ENCODE measurements at places on chromosomes 5 and 9.

DNA sequence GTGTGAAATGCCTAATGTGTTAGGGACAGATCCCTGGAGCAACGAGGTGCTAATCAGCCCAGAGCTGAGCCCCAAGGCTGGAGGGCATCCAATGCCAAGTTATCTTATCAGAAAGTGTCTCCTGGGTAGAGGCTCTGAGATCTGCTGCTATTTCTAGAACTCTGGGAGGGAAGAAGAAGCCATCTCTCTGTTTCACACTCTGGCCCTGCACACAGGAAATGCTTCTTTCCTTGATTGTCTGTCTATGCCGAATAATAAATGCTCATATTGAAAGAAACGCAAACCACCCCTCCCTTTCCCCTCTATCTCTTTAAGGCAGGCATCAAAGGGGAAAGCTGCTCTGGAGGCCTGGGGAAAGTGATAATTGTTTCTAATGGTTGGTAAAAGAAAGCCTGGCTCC, 166.7 kb downstream of the PAPPA start:
- no peak for DNase-seq

- no peak for DNase-seq
Measured at GRCh38 chr5:89095341-89095740, 212.4 kb upstream of the MEF2C start.

- no peak for DNase-seq
Measured at GRCh38 chr5:176736931-176737745, 73.2 kb upstream of the UNC5A start.

GRCh38 chr5:30100929-30101328, 1092.6 kb upstream of the CDH6 start:
- DNase-seq: no peak

GRCh38 chr5:56607074-56607473, 208.3 kb upstream of the MAP3K1 start:
- no peak for DNase-seq

DNA sequence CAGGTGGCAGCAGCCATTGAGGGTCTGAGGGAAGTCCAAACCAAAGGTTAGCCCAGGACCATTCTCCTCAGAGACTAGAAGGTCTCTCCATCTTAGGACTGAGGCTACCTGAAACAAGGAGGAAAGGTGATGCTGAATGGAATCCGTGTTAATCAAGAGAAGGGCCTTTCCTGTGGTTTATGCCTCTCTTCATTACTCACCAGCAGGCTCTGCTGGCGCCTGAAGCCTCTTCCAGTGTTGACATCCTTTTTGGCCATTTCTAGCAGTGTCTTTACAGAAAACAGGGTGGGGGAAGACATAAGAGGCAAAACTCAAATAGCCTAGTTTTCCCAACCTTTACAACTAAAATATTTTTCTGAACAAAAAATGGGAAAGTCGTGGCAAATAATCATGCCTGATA, 98.0 kb downstream of the ENC1 start:
- DNase-seq: peak; percentile 11

- no peak for DNase-seq
Measured at GRCh38 chr9:68941780-68942459, 72.0 kb downstream of the PRKACG start.

GRCh38 chr5:178198706-178199105, 5.6 kb upstream of the HNRNPAB start:
- DNase-seq: no peak

- DNase-seq: no peak
Measured at GRCh38 chr9:89418882-89419640, 78.9 kb downstream of the SEMA4D start.

DNA sequence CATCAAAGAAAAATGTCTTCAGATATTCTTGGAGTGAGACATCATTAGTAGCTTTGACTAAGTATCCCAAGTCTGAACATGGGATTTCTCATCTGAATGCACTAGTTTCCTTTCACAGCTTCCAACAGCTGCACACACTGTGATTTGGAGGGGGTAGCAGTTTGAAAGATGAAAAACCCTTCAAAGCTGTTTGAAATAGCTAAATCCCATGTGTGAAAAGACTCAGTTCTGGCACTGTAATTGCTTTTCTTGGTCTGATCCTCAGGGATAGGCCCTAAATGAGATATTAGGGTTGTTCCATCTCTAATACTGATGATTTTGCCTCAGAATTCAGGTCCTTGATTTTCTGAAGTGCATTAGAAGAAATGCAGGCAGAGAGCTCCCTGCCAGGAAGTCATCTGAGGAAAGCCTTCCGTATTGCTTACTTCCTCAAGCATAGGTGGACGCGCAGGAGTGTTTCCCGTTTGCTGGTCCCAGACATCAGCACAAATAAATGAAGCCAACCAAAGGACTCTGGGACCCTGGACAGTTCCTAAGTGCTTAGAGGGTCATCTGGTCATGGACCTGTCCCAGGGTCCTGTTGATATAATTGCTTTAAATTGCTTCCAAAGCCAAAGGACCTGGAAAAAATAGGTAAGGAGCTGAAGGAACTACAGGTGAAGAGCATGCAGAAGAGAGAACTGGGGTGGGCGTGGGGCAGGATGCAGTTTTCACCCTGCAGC, 25.6 kb upstream of the FRMPD1 start:
- DNase-seq: no peak

DNA sequence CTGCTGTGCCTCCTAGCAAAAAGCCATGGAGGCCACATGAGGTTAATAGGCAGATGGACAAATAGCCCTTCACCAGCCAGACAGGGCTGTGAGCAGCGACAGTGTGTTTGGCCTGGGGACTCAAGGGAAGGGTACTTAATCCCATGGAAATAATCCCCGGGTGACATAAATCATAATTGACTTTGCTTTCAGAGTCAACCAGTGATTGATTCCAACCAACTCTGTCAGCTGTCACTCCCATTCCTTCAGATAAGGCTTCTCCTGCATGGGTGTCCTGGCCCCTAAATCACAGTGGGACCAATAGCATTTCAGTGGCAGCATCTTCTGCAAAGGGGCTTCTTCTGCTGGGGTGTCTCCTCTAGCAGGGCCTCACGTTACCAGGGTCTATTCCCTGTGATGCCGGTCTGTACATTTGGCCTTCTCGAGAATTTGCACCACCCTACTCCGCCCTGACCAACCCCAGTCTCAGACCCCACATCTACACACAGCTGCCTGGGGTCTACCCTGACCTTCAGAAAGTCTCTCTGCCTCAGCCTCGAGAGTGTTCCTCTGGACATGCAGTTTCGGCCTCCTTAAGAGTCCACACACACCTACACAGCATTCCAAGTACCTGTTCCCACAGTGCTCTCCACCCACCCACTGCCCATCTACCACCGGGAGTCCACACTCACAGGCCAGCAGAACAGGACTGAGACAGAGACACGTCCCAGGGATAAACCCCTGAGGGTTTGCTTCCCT, 3.7 kb downstream of the CLTB start:
- no peak for DNase-seq

DNA sequence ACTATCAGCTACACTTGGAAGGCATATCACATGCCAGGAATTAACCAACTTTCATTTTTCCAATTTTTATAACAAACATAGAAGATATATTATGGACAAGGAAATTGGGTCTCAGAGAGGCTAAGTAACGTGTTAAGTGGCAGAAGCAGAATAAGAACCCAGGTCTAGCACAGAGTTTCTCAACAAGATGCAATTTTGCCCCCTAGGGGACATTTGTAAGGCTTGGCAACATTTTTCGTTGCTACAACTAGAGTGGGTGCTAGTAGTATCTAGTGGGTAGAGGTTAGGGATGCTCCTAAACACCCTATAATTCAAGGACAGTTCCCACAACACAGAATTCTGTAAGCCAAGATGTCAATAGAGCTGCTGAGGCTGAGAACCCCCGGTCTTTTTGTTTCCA, 180.6 kb downstream of the SNCAIP start:
- peak; percentile 14 for DNase-seq

GRCh38 chr5:154518438-154518867, 40.4 kb upstream of the HAND1 start:
- no peak for DNase-seq

GRCh38 chr5:154811239-154811638, 39.2 kb downstream of the FAXDC2 start:
- no peak for DNase-seq

- DNase-seq: peak; percentile 58
Measured at GRCh38 chr5:373710-374602, 52.4 kb downstream of the AHRR start.

DNA sequence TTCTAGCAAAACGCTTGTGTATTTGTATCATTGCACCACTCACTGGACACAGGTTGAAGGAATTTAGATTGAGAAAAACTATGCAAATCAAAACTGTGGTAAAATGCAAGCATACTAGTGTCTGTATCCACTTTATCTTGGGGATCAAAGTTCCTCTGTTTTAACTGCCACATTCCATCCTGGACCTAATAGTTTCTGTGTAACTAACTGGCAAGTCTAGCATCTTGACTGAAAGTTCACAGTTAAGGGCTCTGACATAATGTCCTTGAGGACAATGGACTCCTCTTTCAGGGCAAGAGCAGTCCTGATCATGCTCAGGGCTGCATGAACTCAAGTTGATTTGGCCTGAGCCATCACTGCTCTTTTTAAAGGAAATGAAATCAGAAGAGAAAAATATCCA, 30.7 kb downstream of the NFIB start:
- no peak for DNase-seq

DNA sequence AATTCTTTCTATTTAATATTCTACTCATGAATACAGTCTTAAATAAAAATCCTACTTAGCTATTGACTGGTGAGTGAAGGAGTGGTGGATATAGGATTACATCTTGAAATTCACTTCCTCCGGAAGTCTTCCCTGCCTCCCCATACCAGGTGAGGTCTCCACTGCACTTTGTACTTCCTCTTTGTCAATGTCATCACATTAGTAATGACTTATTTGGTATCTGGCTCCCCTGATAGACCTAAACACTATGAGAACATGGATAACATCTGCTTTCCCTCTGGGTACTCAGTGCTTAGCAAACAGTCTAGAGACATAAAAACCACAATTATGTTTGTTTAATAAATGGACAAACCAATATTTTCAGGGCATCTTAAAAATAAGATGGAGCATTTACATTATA, 532.1 kb downstream of the PDE4D start:
- DNase-seq: no peak

DNA sequence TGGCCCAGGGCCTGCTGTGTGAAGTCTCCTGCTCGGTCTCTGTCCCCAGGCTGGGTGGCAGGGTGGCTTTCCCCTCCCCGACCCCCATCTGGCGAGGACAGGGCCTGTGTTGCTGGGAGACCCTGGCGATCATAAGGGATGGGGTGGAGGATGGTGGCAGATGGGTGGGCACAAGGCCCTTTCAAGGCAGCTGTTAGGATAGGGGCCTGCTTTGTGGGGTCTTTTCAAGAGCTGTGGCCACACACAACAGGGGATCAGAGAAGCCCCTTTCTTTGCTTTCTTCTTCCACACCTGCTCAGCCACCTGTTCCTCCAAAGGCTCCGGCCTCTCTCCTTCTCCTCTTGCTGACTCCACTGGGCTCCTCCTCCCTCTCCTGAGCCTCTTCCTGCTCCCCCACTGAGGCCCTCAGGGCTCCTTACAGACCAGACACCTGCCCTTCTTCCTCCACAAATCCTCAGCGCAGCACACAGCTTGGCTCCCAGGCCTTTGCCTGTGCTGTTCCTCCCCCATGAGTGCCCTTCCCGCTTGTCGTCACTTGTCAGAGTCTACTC, 15.0 kb upstream of the NEURL1B start:
- no peak for DNase-seq

- DNase-seq: no peak
Measured at GRCh38 chr9:37936965-37937364, 33.0 kb upstream of the SLC25A51 start.

Measured in ACHN (cell line).